Activated CD4-positive, alpha-beta T cell treated with anti-CD3 and anti-CD28 coated beads for 48 hours (primary cell): ENCODE measurements at places on chromosomes 2 and 18.
A peak's percentile ranks its signal among the peaks of the same experiment; 100 is the strongest.

DNA sequence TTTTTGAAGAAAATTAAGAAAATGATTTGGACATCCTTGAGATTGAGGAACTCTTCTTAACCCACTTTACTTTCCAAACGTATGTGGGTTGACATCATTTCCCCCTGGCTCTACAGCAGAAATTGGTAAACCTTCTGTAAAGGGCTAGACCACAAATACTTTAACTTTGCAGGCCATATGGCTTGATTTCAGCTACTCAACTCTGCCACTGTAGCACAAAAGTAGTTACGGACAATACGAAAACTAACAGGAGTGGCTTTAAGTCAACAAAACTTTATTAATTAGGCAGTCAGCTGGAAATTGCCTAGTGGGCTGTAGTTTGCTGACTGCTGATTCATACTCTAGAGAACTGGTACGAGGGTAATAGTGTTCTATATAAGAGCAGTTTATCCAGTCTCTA, 83.2 kb upstream of the DTNB start:
- no peak for DNase-seq

DNA sequence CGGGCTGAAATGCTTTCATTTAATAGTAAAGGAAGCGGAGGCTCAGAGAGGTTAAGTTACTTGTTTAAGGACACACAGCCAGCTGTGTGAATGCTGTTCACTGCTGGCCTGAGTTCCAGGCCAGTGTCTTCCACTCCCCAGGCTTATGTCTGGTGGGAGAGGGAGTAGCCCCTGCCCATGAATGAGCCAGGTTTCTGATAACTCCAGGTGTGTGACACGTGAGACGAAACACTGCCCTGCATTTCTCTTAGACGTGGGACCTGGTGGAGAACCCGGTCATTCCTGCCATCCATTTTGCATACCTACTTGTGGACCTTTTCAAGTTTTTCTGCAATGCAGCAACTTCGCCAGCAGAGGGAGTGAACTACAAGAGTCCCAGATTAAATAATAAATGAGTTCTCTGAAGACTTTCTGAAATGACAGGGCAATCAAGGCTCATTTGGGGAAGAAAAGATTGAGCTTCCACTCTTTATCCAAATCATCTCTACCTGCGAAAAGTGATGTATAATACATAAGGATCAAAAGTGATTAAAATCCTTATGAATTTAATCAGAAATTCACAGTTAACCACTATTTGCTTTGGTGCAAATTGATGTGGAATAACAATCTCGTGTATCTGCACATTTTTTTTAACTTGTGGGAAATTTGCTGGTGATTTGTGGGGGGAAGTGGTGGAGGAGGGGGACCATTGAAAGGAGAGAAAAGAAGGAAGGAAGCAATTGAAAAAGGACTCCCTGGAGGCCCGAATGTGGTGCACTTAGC, 79.4 kb upstream of the ASB18 start:
- peak; percentile 61 for DNase-seq

GRCh38 chr2:15579641-15580040, 12.0 kb upstream of the DDX1 start:
- DNase-seq: no peak

DNA sequence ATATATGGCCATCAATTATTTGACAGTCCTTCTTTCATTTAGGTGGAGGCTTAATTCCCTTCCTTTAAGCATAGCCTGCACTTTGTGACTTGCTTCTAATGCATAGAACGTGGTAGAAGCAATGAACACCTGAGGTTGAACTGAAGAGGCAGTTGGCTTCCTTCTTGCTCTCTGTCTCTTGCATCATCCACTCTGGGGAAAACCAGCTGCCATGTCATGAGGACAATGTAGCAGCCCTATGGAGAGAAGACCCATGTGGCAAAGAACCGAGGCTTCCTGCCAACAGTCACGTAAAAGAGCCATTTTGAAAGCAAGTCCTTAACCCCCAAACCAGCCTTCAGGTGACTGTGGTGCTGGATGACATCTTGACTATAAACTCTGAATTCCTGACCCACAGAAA, 46.8 kb downstream of the ATOH8 start:
- no peak for DNase-seq

GRCh38 chr2:235863414-235863813, 304.8 kb downstream of the GBX2 start:
- DNase-seq: no peak

DNA sequence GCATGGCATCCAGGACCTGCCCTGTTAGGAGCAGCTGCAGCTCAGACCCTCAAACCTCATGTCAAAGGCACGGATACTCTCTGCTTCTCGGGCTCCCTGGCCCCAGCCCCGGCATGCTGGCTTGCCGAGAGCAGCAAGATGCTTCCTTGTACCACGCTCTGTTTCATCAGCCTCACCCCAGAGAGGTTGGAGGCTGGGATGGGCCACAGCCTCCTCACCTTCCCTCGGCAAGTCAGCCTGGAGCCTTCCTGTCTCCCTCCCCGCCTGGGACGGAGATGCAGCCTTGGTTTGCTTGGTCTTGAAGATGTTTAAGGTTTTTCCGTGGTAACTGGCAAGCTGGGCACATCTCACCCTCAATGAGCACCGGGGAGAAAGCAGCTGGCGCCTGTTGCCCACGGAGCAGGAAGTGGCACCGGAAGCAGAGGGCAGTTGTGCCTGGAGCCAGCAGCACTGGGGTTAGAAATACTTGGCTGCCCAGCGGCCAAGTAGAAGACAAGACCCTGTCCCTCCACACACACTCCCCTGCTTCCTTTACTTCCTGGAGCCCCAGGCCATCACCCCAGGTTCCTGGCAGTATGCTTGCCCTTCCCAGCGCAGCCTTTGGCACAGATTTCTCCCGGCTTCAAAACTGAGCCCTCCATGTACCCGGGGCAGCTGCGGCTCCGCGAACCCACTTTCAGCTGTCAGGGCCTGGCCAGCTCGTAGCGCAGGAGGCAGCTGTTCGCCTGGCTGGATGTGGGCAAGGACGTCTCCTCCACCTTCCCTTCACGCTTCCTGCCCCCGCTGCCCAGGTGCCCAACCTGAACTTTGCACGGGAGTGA, 17.4 kb downstream of the FBLN7 start:
- DNase-seq: peak; percentile 54

GRCh38 chr2:41994233-41994637, 53.6 kb upstream of the PKDCC start:
- DNase-seq: no peak

DNA sequence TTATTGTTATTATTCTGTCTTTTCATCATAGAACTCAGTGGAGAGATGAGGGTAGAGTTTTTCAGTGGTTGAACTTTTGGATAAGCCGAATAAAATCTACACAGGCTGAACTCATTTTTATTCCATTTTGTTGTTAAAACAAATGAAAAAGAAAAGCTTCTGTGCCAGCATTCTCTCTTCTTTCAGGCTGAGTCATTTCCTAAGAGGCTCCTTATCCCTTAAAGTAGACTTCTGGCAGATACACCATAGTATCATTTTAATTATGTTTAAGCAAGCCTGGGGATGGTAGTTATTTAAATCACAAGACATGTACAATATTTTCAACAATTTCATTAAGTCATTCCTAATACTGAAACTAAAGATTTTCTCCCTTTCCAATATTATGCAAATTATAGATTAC, 1364.0 kb upstream of the NRXN1 start:
- DNase-seq: no peak

GRCh38 chr2:224894356-224894755, 147.9 kb downstream of the DOCK10 start:
- DNase-seq: no peak

GRCh38 chr2:217437290-217437870, 565.4 kb downstream of the TNS1 start:
- no peak for DNase-seq

DNA sequence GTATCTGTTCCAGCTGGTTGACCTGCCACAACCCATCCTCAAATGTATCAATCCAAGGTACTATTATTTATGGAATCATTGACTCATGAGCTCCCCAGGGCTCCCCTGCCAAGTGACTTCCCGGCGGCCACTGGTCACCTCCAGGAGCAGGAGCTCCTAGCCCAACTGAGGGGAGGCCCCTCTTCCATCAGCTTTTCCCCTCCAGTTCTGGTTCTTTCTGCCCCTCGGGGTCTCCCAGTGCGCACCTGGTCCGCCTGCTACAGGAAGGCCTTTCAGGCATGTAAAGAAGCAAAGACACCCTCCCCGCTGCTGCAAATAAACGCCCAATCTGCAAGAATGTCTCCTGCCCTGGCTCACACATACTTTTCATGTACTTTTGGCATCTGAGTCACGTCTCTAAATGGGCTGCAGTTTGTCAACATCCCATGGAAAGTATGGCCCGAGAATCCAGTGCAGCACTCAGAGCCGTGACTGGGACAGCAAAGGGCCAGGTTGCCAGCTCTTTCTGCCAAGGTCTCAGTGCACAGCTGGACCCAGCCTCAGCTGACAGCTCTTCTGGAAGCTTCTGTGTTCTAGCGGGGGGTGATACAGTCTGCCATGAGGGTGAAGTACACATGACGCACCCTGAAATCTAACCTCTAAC, 41.4 kb downstream of the KLHL29 start:
- DNase-seq: no peak

DNA sequence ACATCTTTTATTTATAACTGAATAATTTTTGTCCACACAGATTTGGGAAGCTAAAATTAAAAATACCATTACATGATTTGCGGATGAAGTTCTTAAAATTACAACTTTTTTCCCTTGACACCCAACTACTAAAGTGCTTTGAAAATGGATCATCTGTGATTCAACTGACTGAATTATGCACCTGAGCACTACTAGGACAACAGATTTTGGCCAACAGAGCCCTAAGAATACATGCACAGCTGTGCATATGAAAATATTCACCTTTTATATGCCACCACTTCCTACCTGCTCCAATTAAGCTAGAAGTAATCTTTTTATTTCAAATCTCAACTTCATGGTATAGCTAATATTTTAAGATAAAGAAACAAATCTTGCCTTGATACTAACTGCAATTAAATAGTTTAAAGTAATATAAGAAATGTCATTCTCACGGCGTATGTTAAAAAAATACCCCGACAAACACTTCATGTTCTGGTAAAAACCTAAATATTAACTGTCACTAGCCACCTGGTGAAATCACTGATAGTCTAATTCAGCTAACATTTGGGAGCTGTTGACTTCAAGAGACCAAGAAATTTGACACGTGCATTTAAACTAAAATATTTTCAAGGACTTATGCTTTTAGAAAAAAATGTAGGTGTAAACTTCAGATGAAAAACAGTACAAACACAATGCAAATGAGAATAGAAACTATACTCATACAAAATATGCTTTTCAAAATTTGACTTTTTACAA, 153.7 kb downstream of the SRBD1 start:
- DNase-seq: no peak

GRCh38 chr2:43266711-43267111, 40.3 kb upstream of the ZFP36L2 start:
- DNase-seq: no peak
